EL (cell line): ENCODE measurements at places on chromosomes 2 and 18.

GRCh38 chr18:21853775-21854552 lies 113.4 kb downstream of the MIB1 start:
- DNase-seq: no peak

DNA sequence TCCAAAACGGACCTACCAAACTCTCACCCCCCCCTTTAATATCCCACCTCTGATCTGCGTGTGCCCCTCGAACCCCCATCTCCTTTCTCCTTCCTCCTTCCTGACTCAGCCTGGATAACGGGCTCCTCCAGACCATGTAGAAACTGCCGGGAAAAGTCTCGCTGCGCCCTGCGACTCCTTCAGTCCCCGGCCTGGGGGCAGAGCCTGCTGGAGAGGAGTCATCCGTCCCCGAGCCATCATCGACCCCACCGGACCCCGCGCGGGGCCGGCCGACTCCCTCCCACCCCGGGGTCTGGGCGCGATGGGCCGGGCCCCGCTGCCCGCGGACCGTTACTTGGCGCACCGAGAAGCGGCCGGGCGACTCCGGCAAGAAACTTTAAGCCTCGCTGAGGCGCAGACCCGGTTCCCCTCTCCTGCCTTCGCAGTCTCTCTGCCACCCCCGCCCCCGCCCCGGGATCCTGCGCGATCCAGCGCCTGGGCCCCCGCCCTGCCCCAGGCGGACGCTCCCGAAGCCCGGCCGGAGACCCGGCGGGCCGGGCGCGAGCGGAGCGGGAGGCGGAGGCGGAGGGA lies 3.4 kb downstream of the ZEB2 start:
- DNase-seq: peak; percentile 56

- peak; percentile 22 for DNase-seq
Measured at GRCh38 chr2:30095402-30095801, 51.4 kb upstream of the YPEL5 start.

DNA sequence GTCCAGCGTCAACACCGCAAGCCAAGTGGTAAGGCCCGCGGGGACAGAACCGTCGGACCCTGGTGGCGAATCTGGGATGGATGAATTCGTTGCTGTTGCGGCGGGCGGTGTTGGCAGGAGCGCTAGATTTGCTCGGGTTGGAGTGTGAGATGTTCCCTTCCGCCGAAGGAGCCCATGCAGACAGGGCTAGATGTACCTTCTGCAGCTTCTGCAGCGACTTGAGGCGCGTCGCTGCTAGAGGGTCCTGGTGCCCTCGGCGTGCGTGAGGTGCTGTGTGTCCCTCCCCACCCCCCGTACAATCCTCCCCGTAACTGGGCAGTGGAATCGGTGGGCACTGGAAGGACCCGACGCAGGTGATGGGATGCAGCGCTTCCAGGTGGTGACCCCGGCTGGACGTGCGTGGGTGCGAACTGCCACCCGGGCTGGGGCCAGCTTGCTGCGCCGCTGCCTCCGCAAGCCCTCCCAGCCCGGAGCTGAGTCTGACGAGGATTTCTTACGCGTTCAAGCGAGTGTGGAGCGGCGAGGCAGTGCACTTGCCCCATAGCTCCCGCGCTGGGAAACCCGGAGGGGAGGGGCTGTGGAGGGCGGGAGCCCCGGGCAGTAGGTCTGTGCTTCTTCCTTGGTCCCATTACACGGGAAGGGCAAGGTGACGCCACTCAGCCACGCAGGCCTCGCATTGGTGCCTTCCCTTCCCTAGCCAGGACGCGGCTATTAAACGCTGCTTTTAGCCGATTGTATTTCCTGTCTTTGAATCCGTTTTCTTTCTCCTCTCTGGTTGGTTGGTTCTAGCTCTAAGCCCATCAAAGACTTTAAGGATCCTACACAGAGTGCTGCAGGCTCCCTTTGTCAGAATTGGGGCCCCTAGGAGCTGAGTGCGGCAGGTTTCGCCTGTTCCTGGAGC lies 34.2 kb downstream of the CHRNA1 start:
- DNase-seq: peak; percentile 26

DNA sequence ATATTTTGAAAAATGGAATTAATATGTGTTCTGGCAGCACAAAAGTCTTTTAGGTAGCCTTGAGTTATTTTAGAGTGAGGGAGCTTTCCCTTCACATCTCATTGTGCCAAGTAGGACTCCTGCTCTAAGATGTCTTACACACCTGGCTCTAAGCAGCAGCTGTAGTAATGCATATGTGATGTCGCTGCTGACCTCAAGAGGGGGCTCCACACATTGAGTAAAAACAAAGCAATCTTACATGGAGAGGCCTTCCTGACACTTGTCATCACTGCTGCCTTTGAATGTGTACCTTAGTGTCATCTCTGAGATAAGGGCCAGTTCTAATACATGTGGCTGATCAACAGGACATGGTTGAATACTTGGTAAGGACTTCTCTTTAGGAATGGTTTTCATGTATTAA lies 75.8 kb downstream of the ACTR3 start:
- DNase-seq: peak; percentile 40

- DNase-seq: no peak
Measured at GRCh38 chr2:28326881-28327505, 65.7 kb upstream of the FOSL2 start.

DNA sequence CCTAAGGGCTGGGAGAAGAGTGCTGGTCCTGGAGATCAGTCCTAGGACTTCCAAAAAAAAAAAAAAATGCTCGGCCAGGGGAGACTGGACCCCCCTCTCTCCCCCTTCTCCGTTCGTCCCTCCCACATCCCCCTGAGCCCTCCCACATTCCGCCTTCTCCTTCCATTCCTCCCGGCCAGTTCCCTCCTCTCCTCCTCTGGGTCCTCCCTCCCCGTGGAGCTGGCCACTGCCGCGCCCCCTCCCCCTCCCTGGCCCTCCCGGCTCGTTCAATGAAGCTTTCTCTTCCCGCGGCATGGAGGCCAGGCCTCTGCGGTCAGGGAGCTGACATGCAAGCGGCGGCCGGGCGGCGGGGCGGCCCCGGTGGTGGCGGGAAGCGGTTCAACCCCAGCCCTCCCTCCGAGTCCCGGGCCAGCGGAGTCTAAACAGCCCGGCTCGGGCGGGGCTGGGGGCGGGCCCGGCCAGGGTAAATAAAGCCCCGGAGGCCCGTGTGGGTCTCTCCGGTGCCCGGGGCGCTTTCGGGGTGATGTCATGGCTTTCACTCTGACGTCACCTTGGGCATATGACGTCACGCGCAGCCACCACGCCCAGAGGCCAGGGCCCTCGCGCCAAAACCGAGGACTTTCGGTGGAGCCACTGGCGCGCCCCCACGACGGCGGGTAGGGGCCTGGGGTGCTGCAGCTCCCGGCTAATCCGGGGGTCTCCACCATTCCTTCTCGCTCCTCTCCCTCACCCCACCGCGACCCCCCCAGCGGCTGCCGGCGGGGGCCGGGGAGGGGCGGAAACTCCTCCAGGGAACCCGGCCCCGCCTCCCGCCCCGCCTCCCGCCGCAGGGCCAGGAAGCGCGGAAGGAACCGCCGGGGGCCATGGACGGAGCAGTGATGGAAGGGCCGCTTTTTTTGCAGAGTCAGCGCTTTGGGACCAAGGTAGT lies at the start of the genes DOK1 and LOXL3:
Gene DOK1, plus strand, starts transcription at position 829 of the 928 bp plus-strand sequence. Its CDS starts 35 bp downstream, at position 864.
Gene LOXL3, minus strand, starts transcription at position 51 of the 928 bp plus-strand sequence. CDS start 1,308 bp downstream, outside the sequence.
- peak; percentile 94 for DNase-seq

DNA sequence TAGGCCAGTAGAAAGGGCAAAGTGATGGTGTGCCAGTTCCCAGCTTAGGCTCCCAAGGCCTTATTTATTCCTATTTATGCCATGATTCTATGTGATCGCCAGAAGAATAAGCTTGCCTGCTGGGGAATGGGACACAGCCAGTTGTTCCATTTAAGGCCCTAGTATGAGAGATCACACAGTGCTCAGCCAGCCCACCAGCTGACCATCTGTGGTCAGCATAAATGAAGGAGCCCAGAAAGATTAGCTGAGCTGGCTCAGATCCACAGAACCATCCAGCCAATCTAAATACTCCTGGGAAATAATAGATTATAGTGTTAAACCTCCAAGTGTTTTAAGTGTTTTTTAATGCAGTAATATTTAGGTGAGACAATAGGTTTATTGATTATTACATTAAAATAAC lies 12.6 kb upstream of the L3MBTL4 start:
- DNase-seq: no peak

DNA sequence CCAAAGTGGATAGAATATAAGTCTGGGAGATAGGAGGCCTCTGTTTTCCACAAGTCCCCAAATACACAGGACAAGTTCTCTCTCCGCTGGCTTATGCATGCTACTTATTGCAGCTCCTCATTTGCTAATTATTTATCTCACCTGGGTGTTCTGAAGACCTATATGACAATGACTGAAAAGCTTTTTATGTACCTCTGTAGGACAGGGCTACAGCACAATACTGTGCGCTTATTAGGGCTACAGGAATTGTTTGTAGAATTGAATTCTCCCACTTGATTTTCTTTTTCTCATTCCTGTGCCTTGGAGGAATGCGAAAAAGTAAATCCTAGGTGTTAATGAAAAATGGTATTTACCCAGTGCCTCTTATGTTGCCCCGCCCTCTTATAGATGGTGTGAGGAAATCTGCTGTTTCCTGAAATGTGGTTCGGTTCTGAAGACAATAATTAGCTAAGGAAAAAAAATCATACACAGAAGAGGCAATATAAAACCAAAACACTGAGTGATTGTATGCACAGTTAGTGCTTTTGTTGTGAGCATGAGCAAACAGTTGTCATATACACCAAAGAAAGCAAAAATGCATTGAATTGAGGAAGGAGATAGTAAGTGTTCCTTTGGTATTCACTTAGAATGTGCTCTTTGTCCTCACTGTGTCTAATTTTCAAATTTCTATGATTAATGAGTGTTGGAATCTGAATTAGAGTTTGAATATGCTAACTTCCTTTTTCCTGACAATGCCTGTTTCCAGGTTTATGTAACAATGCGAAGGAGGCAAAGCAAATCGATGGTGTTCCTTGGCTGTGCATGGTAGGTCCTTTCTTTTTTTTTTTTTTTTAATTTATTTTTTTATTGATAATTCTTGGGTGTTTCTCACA lies 78.7 kb upstream of the PNPT1 start:
- no peak for DNase-seq
